Right ventricle myocardium inferior (tissue), 1 donor: ENCODE measurements at places on chromosomes 16 and 17.

GRCh38 chr16:10112021-10112420, 70.2 kb downstream of the GRIN2A start:
- DNase-seq = no peak

GRCh38 chr17:20095336-20096080, 86.3 kb downstream of the SPECC1 start:
- DNase-seq = peak; percentile 84

DNA sequence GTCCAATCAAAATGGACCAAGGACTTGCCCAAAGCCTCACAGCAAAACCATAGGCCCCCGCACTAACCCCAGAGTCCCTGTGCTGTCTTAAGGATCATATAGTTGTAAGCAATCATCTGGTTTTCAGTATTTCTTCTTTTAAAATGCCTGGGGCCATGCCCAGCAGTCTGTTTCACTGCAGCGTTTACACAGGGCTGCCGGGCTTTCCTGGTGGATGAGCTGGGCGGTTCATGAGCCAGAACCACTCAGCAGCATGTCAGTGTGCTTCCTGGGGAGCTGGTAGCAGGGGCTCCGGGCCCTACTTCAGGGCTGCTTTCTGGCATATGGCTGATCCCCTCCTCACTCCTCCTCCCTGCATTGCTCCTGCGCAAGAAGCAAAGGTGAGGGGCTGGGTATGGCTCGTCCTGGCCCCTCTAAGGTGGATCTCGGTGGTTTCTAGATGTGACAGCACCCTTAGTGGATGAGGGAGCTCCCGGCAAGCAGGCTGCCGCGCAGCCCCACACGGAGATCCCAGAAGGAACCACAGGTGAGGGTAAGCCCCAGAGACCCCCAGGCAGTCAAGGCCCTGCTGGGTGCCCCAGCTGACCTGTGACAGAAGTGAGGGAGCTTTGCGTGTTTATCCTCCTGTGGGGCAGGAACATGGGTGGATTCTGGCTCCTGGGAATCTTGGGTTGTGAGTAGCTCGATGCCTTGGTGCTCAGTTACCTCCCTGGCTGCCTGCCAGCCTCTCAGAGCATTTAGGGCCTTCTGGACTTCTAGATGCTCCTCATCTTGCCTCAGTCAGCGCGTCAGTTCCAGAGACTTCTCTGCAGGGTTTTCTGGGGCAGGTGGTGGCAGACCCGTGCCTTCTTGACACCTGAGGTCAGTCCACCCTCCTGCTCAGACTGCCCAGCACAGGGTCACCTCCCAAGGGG, 24.8 kb upstream of the STH start:
- DNase-seq = no peak

DNA sequence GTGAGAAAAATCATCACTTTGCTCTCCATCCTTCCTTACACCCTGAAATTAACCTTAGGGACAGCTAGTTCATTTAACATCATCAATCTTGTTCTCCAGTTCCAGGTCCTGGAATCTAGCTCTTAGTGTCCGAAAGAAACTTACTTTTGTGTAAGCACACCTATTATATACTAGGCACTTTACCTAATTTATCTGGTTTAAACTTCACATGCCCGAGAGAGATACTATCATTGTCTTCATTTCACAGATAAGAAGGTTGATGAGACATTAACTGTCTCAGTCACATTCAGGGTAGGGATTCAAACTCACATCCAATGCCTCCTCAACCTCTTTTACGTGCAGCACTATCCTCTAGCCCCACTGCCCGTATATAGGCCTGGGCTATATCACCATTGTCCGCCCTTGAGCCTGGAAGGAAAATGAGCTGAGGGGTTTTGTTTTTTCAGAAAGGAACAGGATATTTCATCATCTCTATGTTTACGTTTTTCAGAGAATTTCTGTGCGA, 501 bp upstream of the AP2B1 start:
- DNase-seq = no peak

- peak; percentile 86 for DNase-seq
These were observed 428 bp downstream of the SGSM2 start for GRCh38 chr17:2337544-2338314.

DNA sequence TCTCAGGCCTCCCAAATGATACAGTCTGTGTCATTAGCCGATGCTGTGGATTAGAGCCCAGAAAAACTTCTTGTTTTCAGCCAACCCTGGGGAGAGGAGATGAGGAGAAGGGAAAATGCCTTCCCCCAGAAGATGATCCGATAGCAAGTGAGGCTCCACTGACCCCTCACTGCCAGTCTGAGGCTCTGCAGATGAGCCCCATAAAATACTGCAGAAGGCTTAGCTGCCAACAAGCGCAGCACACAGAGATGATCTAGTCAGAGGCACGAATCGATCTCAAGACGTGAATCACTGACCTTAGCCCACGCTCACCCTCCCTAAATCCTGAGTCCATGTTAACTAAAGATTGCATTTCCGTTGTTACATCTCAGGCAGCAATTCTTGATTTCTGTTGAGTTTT, 31.5 kb downstream of the SALL1 start:
- DNase-seq = no peak

DNA sequence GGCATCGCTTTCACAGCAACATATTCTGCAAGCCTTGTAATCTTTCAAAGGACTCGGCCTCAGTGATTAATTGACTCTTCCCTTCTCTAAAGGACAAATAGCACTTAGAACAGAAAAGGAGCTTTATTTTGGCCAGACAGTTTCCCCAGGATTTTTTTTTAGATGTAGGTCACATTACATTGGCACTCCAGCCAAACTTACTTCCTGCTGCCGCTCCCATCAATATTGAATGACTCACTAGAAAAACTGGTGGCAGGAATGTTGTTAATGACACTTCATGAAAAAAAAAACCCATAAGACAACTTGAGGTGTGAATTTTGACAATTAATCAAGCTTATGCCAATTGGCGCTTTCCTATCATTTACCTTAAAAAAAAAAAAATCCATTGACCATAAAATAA, 432.6 kb downstream of the TOX3 start:
- no peak for DNase-seq

DNA sequence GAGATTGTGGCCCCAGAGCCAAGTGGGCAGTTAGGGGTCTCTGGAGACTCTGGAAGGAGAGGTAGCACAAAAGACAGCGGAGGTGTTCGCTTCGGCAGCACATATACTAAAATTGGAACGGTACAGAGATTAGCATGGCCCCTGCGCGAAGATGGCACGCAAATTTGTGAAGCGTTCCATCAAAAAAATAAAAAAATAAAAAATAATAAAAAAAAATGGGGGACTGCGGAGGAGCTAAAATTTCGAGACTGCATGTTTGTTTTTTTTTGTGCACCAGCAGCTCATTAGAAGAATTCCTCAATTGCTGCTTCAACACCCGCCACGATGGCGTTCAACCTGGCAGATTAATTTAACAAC, 39.1 kb downstream of the IGF2BP1 start:
- DNase-seq = no peak

GRCh38 chr17:78263736-78264340, 32.4 kb downstream of the TMEM235 start:
- DNase-seq = peak; percentile 25

DNA sequence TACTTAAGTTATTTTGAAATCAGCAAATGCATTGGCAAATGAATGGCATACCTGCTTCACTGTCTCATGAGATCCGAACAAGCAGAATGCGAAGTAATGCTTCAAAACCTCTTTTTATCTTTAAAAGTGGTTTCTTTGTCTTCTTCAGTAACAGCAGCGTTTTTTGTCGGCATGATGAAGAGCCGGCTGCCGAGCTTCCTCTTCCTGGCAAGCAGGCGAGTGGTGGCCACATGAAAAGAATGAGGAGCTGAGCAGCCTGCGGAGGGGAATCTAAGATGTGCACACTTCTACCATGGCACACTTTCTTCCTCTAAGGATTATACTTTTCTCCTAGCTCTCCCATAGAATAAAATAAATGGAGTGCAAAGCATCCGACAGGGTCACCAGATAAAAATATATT, 42.4 kb upstream of the AKTIP start:
- DNase-seq = no peak

DNA sequence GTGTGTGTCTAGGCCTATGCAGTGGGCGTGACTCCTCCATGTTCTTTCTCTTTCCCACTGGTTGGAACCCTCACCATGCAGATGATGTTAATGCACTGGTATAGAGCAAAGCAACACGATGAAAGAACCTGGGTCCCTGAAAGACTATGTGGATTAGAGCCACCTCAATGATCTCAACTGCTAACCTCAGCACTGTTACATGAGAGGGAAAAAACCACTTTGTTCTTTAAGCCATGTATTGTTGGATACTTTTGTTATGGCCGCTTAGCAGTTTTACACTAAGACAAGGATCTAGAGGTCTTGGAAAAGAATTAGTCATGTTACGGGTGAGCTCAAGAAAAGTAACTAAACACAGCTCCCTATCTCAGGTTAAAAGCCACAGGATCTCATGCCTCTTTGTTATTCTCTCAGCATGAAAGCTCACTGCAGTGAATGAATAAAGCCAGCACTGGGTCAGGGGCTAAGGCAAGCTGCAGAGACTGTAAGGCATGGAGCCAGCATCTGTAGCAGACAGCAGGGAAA, 56.6 kb upstream of the RBBP6 start:
- no peak for DNase-seq

- no peak for DNase-seq
These were observed 132.4 kb downstream of the MAF start for GRCh38 chr16:79468121-79468552.

DNA sequence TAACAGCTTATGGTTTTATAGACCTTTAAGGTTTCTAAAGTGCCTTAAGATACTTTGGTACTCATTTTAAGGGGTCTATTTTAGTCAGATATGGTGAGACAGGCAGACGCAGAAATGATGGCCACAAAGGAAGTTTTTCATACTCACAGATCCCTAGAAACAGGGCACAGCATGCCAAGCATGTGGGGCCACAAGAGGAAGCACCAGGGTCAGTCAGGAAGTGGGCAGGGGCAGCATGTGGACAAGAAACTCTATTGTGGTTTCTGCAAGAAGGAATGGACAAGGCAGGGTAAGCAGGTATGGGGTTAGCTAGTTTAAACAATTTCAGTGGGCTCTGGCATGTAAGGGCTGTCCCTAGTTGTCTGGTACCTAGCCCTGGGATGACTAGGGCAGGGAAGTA, 8.5 kb downstream of the EFCAB3 start:
- DNase-seq = no peak

DNA sequence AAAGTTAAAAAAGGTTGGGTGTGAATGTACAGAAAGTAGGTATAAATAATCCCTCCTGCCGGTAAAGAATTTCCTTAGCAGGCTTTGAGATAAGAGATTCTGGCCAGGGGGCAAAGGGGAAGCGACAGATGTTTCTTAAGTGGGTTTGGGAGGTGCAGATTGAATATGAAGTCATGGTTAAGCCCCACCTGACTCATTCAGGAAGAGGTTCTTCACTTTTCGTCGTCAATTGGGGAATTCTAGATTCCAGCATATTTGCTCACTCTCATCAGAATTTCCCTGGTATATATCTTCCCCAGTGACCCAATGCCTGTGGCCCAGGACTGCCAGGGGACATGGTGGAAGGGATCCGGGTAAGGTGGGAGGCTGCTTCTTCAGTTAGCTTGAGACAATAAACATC, 127.8 kb downstream of the CPPED1 start:
- DNase-seq = no peak

GRCh38 chr17:1769822-1770477, 8.1 kb downstream of the SERPINF1 start:
- DNase-seq = peak; percentile 48

DNA sequence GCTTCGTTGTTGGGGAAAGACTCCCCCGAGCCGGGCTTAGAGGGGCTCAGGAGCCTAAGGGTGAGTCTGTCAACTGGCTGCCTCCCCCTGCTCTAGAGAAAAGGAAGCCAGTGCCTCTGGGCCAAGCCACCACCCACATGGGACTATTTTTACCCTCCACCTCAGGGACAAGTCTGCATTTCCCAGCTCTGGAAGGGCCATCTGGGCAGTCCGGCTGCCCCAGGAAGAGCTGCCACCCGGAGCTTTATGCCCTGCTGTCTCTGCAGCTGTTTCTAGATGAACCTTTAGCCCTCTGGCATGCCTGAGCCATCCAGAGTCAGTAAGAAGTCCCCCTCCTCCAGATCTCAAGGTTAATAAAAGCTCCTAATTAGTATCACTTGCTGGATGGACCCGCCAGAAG, 5.3 kb upstream of the RPRML start:
- no peak for DNase-seq

DNA sequence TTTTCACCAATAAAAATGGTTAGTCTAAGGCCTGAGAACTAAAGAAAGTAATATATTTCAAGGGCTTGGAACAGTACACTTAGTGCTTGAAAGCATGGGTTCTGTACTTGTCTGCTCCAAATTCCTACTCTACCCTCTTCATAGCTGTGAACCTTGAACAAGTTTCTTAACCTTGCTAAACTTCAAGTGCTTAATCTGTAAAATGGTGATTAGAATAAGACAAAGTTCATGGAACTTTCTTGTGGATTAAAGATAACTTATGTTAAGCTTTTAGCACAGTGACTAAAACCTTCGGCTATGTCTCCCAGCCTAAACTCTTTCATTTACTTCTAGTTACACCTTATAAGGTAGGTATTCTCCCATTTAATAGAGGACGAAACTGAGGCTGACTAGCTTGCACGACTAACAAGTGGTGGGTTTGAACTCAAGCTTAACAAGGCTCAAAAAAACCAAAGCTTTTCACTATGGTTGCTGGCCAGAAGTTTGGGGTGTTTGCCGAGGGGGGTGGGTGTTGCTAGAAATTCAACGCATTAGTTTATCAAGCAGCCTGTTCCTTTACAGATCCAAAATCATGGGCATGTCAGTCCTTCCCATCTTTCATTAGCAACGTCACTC, 28.8 kb downstream of the CDRT4 start:
- DNase-seq = no peak

DNA sequence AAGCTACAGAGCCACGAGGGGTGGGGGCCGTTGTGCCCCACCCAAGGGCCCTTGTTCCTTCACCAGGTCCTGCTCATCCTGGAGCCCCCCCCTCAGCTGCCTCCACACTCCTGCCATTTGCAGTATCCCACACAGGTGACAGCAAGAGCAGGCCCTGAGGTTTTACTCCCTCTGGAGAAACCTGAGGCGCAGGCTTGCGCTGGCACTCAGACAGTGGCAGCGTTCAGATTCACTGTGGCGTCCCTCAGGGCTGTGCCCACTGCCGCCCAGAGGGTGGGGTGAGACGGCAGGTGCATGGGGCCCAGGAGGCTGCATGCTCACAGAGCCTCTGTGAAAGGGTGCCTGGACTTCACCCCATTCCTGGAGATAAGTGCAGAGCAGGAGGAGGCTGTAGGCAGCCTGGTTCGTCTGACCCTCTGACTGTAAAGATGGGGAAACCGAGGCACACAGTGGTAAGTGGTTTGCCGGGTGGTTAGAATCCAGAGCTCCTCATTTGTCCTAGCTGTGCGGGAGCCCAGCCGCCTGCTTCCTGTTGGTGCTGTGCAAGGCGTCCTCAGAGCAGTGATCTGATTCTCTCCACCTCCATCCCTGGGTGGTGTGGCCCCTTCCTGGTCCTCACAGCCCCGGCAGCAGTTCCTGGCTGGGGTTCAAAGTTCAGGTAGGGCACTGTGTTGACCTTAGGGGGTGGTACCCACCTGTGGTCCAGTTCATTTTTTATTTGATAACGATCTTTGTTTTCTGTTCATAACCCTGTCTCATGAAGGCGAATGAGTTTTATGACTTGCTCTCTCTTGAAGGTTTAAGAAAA, 1.6 kb downstream of the SPIRE2 start:
- peak; percentile 21 for DNase-seq
